ENCODE measurements at places on chromosomes 2 and 18.

- no peak for DNase-seq
Measured at GRCh38 chr2:199684832-199685231, 166.2 kb downstream of the FTCDNL1 start.

DNA sequence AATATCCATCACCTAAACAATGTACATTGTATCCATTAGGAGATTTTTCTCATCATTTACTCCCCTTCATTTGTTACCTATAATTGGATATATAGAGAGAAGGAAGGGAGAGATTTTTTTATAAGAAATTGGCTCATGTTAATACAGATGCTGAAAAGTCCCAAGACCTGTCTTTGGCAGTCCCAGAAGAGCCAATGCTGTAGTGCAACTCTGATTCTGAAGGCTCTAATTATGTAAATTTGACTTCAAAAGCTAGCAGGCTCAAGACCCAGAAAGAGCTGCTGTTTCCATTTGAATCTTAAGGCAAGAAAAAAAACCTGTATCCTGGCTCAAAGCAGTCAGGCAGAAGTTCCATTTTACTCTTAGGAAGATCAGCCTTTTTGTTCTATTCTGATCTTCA, 1245.5 kb upstream of the FAM98A start:
- no peak for DNase-seq

DNA sequence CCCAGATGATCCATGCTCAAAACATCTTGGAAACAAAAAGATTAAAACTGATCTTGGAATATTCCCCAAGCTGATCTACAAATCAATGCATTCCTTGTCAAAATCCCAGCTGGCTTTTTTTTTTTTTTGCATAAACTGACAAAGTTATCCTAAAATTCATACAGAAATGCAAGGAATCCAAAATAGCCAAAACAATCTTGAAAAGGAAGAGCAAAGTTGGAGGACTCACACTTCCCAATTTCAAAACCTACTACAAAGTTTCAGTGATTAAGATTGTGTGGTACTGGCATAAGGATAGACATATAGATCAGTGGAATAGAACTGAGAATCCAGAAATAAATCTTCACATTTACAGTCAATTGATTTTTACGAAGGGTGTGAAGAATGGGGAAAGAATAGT, 306.8 kb upstream of the MGAT5 start:
- no peak for DNase-seq

DNA sequence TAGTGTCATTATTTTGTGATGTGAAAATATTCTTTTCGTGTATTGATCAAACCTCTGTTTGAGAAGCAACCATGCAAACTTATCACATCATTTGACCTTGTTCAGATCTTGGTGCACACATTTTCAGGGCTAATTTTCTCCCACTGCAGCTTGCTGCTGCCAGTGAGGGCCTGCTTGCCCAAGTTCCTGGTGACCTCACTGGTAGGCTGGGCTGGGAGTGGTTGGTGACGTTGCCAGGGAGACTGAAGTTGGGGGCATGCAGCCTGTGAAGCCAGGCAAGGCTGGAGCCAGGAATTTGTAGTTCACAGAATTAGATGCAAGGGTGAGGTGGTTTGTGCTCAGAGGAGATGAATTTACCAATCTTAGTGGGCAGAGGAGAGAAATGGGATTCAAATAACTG, 38.5 kb downstream of the PARD3B start:
- DNase-seq = no peak

GRCh38 chr2:25877431-25878360, 591 bp downstream of the ASXL2 start:
- DNase-seq = peak; percentile 28

DNA sequence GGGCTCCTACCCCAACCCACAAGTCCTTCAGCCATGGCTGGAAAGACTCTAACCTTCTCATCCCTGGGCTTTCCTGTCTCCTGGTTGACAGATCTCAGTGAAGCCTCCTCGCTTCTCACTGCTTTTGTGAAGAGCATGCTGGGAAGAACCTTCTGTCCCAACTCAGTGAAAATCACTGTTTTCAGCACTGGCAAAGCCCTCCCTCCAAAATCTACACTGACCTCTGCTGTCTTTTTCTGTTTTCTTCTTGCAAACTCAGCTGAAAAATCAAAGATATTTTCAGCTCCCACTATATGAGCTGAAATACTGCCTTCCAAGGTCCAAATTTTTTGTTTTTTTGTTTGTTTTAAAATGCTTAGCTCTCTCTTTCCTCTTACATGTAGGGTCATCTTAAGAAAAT, 266.3 kb upstream of the AGAP1 start:
- DNase-seq = no peak

DNA sequence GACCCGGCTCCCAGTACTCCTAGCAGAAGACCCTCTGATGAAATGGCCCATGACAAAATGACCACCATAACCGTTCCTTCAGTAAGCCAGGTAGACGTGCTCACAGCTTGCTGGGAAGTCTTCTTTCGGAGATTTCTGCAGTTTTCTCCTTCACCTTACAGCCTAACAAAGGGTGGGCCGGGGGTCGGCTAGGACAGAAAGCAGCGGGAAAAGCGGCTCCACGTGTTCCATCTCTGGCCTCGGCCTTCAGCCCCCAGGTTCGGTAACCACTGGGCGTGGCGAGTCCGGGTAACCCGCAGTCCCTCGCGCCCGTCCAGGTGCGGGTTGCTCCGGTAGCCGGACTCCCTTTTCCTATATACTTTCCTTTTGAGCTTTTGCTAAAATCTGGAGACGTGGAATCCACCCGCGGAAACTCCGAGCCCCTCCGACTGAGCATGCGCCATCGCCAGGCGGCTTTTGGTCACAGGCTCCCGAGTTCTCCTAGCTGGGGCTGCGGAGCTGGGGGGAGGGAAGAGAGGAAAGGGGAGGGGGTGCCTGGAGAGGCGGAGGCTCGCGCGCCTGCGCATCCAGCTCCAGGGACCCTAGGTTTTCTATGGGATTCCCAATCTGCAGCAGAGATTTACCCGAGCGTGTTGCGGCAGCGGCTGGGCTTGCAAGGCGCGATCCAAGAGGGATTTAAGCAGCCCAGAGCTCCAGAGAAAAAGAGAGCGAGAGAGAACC, at the start of gene VSNL1:
TSS of gene VSNL1 (plus strand) at position 604 of the 720 bp plus-strand sequence. CDS start 51,379 bp downstream, outside the sequence.
- peak; percentile 56 for DNase-seq

DNA sequence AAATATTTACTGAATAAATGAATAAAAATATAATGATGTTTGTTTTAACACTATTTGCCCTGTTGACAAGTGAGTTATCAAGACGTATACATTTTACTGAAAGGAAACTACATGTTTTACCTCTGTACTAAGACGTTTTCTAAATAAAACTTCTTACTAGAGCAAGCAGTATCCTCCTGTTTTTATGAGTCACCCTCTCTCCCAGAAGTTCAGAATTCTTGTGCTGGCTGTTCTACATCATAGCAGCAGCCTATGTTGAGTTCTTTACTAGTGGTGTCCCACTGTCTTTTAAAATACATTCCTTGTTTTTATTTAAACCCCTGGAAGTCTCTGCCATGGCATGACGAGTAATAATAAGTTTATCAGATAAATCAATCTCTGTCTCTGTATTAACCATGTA, 297.4 kb downstream of the CALCRL start:
- DNase-seq = no peak

DNA sequence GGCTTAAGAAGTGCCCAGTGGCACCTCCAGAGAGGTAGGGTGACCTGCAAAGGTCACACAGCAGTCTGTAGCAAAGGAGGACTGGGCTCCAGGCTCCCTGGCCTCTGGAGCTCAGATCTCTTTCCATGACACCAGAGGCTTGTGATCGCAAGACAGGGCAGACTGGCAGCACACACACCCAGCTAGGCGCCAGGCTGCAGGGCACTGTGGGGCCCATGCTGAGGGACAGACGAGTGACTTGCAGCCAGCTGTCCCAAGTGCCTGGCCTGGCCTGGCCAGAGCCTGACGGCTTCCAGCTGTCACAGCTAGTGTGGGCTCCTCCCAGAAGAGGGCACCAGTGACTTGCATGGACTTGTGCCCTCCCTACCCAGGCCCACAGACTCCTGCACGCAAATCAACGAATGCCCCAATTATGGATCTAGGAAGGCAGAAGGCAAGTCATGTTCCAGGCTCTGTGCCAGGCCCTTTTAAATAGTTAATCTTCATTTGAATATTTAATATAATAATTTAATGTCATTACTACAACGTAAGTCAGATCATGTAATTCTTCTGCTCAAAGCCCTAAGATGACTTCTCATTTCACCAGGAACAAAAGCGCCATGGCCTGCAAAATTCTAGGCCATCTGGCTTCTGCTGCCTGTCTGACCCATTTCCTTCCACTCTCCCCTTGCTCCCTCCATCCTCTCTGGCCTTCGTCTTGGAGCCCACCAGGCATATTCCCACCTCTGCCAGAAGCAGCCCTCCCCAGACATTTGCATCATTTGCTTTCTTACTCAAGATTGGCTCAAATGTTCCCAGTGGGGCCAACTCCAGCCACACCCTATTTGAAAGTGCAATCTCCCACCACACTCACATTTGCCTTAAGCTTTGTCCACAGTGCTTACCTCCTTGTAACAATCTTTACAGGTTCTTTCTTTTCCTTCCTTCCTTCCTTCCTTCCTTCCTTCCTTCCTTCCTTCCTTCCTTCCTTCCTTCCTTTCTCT, 3.7 kb upstream of the SPEG start:
- DNase-seq = no peak

GRCh38 chr2:240589375-240589774, 2.8 kb downstream of the CAPN10 start:
- no peak for DNase-seq

GRCh38 chr2:98936353-98937351, 627 bp upstream of the CRACDL start:
- DNase-seq = no peak

DNA sequence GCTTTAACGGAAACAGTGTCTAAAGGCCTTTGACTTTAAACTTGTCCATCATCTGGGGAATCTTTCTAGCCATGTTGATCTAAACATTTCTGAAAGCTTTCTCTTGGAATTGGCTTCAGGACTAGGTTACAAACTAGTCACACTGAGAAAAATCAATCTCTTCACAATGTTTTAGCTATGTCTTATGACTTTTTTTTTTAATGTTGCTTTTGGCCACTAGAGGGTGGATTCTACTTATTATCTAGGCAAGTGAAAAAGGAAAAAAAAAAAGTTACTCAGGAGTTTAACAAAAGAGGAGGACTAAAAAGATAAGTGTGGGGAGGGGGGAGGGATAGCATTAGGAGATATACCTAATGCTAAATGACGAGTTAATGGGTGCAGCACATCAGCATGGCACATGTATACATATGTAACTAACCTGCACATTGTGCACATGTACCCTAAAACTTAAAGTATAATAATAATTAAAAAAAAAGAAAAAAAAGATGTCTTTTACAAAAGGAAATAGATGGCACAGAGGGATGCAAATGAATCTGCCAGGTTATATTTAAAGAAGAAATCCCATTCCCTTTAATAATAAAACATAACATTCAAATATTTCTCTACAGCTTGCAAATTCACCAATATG, 160.4 kb upstream of the PID1 start:
- DNase-seq = no peak

- no peak for DNase-seq
Measured at GRCh38 chr2:95346738-95347671, 49.9 kb downstream of the KCNIP3 start.

- DNase-seq = no peak
Measured at GRCh38 chr2:181046833-181047232, 66.4 kb downstream of the UBE2E3 start.

DNA sequence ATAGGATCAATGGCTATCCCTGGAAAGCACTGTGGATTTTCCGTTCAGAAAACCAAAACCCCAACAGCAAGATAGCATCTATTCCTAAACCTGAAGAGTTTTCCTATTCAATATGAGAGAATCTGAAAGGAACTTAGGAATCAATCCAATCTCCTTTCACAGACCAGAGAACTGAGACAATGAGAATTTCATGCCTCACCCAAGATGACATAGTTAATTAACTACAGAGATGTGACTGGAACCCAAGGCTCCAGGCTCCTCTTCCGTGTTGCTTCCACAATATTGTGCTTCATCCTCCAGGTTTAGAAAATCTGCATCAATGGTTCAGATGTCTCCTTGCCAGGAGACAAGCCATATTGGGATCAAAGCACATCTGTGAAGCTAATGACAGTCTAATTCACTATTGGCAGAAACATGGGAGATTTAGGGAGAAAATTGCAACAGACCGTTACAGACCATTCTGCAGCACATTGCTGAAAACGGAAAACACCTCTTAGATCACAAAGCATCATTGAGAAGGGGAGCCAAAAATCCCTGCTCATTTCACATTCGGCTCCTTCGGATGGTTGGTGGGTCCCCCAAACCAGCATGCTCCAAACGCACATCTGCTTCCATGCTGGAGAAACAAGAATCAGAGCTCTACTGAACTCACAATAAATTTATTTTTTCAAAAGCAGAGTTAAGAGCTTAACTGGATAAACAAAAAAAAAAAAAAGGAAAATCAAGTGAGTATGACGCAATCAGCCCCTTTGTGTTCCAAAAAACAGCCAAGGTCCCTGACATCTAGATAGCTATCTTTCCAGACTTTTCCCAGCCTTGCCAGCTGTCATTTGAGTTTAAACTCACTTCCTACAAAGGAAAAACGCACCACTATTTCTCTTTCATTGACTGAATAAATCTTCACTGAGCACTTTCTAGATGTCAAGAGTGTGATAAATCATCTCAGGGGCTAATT, 290.3 kb downstream of the C1D start:
- DNase-seq = no peak

DNA sequence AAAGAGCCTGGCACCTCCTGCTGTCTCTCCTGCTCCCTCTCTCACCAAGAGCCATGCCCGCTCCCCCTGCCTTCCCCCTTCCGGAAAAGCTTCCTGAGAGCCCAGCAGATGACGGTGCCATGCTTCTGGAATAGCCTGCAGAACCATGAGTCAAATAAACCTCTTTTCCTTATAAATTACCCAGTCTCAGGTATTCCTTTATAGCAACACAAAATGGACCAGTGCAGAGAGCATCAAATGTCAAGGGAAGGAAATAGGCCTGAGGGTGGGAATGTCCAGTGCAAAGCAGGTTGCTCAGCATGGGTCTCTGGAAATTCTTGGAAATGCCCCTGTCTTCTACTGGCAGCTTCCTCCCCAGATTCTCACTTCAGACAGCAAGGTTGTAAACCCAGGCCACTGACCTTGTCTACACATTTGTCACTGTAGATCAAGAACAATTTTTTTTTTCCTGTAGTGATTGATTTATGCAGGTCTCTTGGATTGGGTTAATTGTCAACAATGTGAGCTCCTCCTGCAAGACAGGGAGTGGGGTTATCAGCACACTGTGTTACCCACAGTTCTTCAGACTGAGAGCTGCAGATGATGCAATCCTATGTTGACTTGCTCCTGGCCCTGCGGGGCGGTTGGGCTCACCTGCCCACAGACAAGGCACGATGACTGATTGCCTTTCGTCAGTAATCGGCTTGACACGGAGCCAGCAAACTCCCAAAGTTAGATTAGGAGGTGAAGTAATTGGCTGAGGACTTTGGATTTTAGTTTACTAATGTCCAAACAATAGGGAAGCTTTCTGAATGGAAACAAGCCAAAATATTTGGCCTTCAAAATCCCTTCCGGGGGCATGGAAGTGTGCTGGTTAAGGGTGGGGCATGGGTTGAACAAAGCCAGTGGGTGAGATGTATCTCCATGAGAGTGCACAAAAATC, 5.4 kb upstream of the BOD1L2 start:
- DNase-seq = no peak

DNA sequence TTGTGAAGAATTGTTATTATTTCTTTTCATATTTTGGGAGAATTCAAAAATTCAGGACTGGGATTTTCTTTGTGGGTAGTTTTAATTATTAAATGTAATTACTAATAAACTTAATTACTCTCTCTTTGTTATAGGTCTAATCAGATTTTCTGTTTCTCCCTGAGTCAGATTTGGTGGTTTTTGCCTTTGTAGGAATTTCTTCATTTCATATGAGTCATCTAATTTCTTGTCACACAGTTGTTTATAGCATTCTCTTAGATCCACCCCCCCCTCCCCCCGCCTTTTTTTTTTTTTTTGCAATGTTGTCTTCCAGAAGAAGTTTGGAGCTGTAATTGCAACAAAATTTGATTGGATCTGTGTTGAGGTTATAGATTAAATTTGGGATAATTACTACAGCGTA, 26.0 kb upstream of the GALR1 start:
- DNase-seq = no peak

Data from amygdala (tissue), 56 donors.